ENCODE measurements at places on chromosomes 2 and 18.

DNA sequence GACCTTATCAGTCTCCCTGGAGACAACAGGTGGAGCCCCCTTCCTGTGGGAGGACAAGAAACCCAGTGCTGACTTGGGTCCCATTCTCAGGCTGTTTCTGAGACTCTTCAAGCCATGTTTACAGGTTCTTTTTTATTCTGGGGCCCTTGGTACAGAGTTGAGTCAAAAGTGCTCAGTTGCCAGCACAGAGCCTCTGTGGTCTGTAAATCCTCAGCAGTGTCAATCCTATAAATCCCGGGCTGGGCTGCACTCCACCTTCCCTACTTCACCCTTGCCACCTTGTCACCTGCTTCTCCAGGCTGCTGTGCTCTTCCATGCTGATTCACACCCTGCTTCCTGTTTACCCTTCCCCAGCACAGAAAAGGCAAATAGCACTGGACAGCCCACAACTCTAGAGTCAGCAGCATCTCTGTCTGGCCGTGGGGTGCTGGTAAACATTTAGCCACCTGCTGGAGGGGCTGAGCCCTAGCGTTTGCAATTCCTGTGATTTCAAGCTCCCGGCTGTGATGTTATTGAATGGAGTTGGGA lies 74.7 kb downstream of the TNFRSF11A start:
- no peak overlapping the region for H3K27ac ChIP-seq
- DNase-seq, result no peak
- H3K4me1 ChIP-seq, result no peaks in the 10 kb centered on the region
- no peaks in the 10 kb centered on the region for H3K27me3 ChIP-seq
- H3K4me3 ChIP-seq, result no peak overlapping the region

- DNase-seq, result no peak
- H3K36me3 ChIP-seq, result no peaks in the 10 kb centered on the region
- H3K4me1 ChIP-seq, result peaks cover 12% of the 10 kb centered on the region
- no peaks in the 10 kb centered on the region for H3K27me3 ChIP-seq
- H3K27ac ChIP-seq, result no peak overlapping the region
Measured at GRCh38 chr2:96913117-96913397, 43.2 kb upstream of the SEMA4C start.

DNA sequence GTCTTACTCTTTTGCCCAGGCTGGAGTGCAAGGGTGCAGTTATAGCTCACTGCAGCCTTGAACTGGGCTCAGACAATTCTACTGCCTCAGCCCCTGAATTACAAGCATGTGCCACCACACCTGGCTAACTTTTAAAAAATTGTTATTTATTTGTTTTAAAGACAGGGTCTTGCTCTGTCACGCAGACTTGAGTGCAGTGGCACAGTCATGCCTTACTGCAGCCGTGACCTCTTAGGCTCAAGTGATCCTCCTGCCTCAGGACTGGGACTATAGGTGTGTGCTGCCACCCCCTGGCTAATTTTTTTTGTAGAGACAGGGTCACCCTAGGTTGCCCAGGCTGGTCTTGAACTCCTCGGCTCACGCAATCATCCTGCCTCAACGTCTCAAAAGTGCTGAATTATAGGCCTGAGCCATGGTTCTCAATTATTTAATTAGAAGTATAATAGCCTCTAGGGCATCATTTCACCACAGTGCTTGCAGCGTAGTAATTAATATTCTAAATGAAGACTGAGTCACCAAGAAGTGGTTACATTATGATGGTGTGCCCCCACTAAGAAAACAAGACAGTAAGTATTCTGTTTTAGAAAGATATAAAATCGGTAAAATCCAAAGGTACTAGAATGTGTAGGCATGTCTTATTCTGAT lies 69.6 kb downstream of the EML4 start:
- H3K27me3 ChIP-seq, result no peaks in the 10 kb centered on the region
- H3K36me3 ChIP-seq, result no peaks in the 10 kb centered on the region
- peak; percentile 78 for DNase-seq
- no peak overlapping the region for H3K27ac ChIP-seq
- peaks cover 8% of the 10 kb centered on the region for H3K4me1 ChIP-seq

GRCh38 chr2:56132138-56132537 lies 51.7 kb upstream of the CCDC85A start:
- no peak overlapping the region for H3K27ac ChIP-seq
- no peaks in the 10 kb centered on the region for H3K36me3 ChIP-seq
- DNase-seq, result no peak
- H3K4me1 ChIP-seq, result peaks cover 9% of the 10 kb centered on the region
- H3K27me3 ChIP-seq, result no peaks in the 10 kb centered on the region

- DNase-seq, result no peak
- peaks cover 18% of the 10 kb centered on the region for H3K36me3 ChIP-seq
- H3K4me1 ChIP-seq, result no peaks in the 10 kb centered on the region
- no peak overlapping the region for H3K4me3 ChIP-seq
Measured at GRCh38 chr18:62566818-62567217, 44.0 kb downstream of the ZCCHC2 start.

DNA sequence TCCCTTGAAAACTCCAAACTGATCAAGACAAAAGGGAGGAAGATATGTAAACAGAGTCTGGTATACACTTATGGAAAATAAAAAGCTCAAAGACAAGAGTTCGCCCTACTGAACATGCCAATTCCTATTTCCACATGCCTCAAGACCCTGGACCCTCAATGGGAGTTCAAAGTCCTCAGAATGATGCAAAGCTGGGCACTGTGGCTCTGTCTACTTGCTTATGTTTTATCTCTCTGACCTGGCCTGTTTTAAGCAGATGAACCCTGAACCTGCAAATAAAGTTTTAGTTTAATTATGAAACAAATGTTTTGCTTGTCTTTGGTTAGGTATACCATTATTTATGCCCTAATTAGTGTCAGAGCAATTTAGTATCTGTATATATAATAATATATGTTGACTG lies 22.6 kb downstream of the NR4A2 start:
- DNase-seq, result no peak
- H3K27me3 ChIP-seq, result no peaks in the 10 kb centered on the region
- H3K36me3 ChIP-seq, result no peaks in the 10 kb centered on the region
- no peaks in the 10 kb centered on the region for H3K4me1 ChIP-seq

DNA sequence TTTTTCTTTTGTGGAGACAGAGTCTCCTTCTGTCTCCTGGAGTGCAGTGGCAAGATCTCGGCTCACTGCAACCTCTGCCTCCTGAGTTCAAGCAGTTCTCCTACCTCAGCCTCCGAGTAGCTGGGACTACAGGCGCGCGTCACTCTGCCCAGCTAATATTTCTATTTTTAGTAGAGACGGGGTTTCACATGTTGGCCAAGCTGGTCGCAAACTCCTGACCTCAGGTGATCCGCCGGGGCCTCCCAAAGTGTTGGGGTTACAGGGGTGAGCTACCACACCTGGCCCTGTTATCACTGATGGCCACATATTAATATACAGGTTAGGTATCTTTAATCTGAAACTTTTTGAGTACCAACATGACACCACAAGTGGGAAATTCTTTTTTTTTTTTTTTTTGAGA lies 3.4 kb downstream of the MRPL35 start:
- peaks cover 19% of the 10 kb centered on the region for H3K36me3 ChIP-seq
- H3K4me1 ChIP-seq, result peaks cover 13% of the 10 kb centered on the region
- H3K27ac ChIP-seq, result no peak overlapping the region
- no peak overlapping the region for H3K4me3 ChIP-seq
- no peaks in the 10 kb centered on the region for H3K27me3 ChIP-seq

DNA sequence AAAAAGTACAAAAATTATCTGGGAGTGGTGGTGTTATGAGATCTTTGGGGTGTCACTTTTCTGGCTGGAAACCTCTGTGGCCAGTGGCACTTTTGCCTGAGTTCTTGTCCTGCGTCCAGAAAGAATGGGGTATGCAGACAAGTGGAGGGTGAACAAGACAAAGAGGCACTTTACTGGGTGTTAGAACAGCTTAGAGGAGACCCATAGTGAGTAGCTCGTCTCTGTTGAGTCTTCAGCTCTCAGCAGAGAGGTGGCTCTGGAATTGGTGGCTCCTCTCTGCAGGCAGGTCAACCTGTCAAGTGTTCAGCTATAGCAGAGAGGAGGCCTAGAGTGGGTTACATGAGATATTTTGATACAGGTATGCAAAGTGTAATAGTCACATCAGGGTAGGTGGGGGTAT lies 26.1 kb downstream of the CRYGD start:
- H3K27me3 ChIP-seq, result no peaks in the 10 kb centered on the region
- no peak overlapping the region for H3K4me3 ChIP-seq
- no peaks in the 10 kb centered on the region for H3K36me3 ChIP-seq
- no peak overlapping the region for H3K27ac ChIP-seq
- no peaks in the 10 kb centered on the region for H3K4me1 ChIP-seq

DNA sequence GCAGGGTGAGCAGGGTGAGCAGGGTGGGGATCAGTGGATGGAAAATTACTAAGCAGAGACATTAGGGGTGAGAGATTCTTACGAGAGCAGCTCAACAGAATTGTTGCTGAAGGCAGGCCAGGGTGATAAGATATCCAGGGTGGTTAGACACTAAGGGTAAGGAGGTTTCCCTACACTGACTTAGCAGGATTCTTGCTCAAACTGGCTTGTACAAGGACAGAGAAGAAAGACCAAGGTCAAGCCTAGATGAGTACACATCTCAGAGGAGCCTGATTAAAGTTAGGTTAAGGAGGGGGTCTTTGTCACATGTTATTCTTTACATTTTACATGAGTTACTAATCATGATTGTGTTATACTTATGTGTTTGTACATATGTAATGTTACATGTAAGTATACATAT lies 262.8 kb upstream of the FANCL start:
- H3K27me3 ChIP-seq, result no peaks in the 10 kb centered on the region
- H3K4me3 ChIP-seq, result no peak overlapping the region
- DNase-seq, result no peak

- no peaks in the 10 kb centered on the region for H3K27me3 ChIP-seq
- peak within 1 kb of the TSS; percentile 87 for H3K27ac ChIP-seq
- peak; percentile 76 for DNase-seq
- H3K4me1 ChIP-seq, result peaks cover 12% of the 10 kb centered on the region
Measured at GRCh38 chr2:214808981-214809750, at the start of gene BARD1. Gene BARD1, minus strand, starts transcription at chr2:214809683. Its CDS starts 114 bp downstream, at chr2:214809569.

DNA sequence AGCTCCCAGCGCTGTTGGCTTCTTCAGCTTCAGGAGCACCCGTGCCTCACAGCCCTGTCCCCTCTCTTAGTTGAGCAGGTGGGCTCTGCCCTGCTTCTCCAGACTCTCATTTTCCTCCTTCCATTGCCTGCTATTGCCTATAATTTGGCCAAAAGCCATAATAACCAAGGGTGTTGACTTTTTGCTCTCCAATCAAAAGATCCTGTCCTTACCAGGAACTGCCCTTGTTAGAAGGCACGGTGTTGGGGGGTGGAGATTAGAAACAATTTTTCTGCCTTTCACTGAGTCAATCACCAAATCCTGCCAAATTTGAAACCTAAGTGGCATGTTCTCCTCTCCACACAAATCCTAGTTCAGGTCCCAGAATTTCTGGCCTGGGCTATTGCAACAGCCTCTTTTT lies 16.7 kb upstream of the PDIA6 start:
- no peak for DNase-seq
- H3K4me1 ChIP-seq, result peaks cover 6% of the 10 kb centered on the region
- H3K27ac ChIP-seq, result no peak overlapping the region
- no peaks in the 10 kb centered on the region for H3K36me3 ChIP-seq

GRCh38 chr18:48599391-48599790 lies 60.6 kb downstream of the CTIF start:
- DNase-seq, result no peak
- no peak overlapping the region for H3K4me3 ChIP-seq
- no peaks in the 10 kb centered on the region for H3K27me3 ChIP-seq
- no peaks in the 10 kb centered on the region for H3K4me1 ChIP-seq

GRCh38 chr18:55751476-55751875 lies 163.5 kb upstream of the TCF4 start:
- H3K36me3 ChIP-seq, result no peaks in the 10 kb centered on the region
- H3K27ac ChIP-seq, result no peak overlapping the region
- H3K27me3 ChIP-seq, result no peaks in the 10 kb centered on the region
- DNase-seq, result no peak
- H3K4me1 ChIP-seq, result no peaks in the 10 kb centered on the region
- H3K4me3 ChIP-seq, result no peak overlapping the region

DNA sequence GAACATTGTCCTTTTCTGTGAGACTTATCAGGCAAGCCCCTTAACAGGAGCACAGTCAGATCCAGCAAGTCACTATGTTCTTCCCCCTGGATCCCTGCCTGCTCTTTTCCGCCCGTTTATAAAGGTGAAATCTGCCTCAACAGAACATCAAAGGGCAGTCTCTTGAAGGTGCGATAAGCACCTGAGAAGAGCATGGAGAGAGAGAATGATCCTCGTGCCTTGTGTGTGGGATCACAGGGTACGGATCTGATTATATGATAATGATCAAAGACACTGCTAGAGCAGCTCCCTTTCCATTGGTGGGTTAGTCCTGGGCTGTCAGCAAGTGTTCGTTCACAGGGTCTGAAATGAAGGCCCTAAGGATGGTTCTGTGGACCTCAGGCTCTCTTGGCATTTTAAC lies 106.4 kb downstream of the ZAP70 start:
- H3K27me3 ChIP-seq, result no peaks in the 10 kb centered on the region
- DNase-seq, result no peak
- no peak overlapping the region for H3K4me3 ChIP-seq
- H3K4me1 ChIP-seq, result no peaks in the 10 kb centered on the region
- H3K36me3 ChIP-seq, result peaks cover 4% of the 10 kb centered on the region

- DNase-seq, result peak; percentile 31
- H3K4me1 ChIP-seq, result no peaks in the 10 kb centered on the region
- H3K4me3 ChIP-seq, result no peak overlapping the region
- no peaks in the 10 kb centered on the region for H3K36me3 ChIP-seq
Measured at GRCh38 chr2:72109904-72110303, 37.8 kb downstream of the CYP26B1 start.

- no peaks in the 10 kb centered on the region for H3K27me3 ChIP-seq
- no peak for DNase-seq
- H3K27ac ChIP-seq, result no peak overlapping the region
- H3K4me3 ChIP-seq, result no peak overlapping the region
- no peaks in the 10 kb centered on the region for H3K4me1 ChIP-seq
Measured at GRCh38 chr2:180949896-180950295, 30.5 kb upstream of the UBE2E3 start.

DNA sequence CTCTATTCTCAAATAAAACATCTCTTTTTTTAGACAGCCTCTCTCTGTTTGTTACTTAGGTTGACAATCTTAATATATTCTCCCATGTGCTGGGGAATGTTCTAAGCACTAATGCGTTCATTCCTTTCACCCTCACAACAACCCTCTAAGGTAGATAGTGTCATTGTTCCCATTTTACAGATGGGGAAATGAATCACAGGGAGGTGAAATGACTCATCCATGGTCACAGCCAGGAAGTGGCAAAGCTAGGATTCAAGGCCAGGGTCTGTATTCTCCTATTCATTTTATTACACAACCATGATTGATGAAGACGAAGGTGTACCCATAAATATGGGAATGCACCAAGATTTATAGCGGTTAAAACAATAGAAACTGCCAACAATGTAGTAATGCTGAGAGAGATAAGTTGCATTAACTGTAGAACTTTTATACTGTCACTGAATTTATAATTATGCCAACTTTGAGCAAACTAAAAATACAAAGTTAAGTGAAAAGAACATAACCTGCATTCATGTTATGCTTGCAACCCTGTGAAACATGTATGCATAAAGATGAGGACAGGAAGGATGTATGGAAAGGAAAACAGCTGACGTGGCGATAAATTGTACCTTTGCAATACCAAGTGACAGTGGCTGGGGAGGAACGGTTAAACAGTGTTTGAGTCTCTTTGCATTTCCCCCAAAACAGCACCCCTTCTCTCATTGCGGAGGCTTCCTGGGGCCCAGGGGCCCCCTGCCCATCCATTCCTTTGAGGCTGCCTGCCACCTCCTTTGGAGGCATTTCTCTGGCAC lies 257.7 kb upstream of the AGAP1 start:
- no peaks in the 10 kb centered on the region for H3K36me3 ChIP-seq
- no peak for DNase-seq
- no peak overlapping the region for H3K27ac ChIP-seq
